Iris pigment epithelial cell (primary cell): ENCODE measurements at places on chromosomes 3 and 15.

DNA sequence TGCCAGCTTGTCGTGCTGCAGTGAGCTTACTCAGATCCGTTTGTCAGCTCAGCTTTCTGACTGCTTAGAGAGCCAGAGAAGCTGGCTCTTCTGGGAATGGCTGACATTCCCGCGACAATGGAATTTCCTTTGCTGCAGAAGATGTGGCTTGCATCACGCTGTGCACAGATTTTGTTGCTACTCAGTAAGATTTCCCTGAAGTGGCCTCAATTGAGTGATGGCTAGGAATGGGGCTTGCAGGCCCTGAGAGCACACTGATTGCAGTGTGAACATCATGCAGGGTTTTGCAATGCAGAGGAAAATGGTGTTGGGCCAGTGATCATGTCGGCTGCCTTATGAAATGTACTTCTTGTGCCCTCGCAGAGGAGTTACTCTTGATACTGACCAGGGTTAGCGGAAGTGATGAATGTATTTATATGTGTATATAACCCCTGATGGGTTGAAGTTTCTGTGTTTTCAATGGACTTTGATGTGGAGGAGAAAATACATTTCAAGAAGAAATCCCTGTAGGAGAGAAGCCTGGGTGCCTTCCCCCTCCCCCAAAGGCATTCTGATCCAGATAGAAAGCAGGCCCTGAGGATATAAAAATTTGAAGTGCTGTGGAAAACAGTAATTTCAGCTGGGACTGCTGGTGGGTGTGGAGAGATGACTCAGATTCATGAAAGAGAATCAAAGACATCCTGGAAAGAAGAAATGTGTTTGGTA is 102.5 kb upstream of the PDZRN3 start:
- DNase-seq: peak; percentile 68

DNA sequence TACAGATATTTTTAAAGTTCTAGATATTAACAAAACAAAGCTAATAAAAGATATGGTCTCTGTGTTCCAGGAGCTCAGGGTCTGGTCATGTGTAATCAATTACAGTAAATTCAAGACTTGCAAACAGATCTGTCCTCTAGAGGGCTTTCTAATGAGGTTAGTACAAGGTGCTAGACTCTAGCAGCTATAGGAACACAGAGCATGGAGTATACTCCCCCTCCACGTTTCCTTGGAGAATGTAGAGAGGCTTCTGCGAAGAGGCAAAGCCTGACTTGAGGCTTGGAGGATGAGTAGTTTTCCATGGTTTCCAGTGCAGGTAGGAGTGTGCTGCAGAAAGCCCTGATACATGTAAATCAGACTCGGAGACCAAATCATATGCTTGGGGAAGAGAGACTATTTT is 32.7 kb upstream of the DLG1 start:
- DNase-seq: no peak

GRCh38 chr3:56939834-56940233 is 120.6 kb upstream of the SPATA12 start:
- no peak for DNase-seq

- DNase-seq: peak; percentile 37
Measured at GRCh38 chr3:124467980-124468902, 262.0 kb upstream of the UMPS start.

DNA sequence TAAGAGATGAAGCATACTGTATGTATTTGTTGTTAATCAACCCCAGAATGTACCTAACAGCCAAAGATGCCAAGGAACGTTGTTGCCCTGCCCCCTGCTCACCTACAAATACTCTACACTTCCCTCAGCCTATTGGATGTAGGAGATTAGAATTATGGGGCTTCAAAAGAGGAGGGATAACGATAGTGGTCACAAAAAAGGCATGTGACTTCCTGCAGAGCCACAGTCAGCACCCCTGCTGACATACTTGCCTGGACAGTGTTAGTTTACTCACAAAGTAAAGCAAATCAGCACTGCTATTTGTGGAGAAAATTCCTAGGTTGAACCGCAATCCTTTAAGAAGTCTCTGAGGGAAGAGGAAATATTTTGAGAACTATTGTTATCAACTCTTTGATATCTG is 37.9 kb downstream of the PARP15 start:
- no peak for DNase-seq

DNA sequence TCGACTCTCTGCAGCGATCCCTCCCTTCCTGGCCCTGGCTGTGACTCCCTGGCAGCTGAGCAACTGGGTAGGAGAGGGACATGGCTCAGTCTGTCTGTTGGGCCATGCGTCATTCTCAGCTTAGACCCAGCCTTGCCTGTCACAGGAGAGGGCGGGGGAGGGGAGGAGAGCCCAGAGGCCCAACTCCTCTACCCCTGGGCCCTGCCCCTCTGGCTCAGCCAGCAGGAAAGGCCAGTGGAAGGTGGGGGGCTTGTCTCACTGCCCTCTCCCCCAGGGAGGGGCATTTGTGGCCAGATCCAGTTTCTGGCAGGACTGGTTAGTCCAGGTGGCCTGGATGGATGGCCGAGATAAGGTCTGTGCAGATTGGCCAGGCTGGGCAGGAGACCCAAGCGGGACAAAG is 31.6 kb downstream of the DNAJB8 start:
- DNase-seq: no peak

DNA sequence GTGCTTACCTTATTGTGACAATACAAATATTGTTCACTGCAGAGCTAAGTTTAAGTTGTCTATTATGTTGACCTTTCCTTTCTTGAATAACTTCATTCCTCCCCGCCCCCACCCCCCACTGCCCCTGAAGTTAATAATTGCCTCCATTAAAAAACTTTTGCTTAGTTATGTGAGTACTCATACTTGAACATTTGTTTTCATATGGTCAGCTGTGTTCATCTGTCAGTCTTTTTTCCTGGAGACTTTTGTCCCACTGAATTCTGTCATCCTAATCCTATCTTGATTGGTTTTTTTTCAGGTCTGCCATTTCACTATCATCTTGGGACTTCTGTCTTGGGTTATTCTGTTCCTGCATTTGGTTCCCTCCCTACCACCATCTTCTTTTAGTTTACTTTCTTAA is 8.5 kb downstream of the SLC25A36 start:
- no peak for DNase-seq

- no peak for DNase-seq
Measured at GRCh38 chr15:77533578-77534430, 98.9 kb downstream of the LINGO1 start.

GRCh38 chr3:128149650-128150049 is 3.6 kb upstream of the EEFSEC start:
- no peak for DNase-seq

DNA sequence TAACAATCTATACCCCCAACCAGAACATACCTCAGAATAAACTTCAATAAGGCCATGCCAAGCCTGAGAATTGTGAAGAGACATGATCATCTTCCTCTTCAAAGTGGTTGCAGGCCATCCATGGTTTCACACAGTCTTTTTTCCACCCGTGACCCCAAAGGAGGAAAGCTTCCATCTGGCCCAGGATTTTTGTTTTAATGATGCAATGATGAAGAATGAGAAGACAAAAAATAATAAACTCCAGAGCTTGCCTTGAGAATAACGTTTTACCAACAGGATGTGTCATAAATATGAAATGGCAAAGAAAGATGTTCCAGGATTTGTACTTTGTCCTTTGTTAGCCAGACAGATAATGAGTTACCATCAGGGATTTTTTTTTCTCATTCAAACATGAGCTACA is 201.9 kb downstream of the WNT5A start:
- no peak for DNase-seq

GRCh38 chr15:51313074-51313393 is 25.4 kb downstream of the CYP19A1 start:
- peak; percentile 27 for DNase-seq

DNA sequence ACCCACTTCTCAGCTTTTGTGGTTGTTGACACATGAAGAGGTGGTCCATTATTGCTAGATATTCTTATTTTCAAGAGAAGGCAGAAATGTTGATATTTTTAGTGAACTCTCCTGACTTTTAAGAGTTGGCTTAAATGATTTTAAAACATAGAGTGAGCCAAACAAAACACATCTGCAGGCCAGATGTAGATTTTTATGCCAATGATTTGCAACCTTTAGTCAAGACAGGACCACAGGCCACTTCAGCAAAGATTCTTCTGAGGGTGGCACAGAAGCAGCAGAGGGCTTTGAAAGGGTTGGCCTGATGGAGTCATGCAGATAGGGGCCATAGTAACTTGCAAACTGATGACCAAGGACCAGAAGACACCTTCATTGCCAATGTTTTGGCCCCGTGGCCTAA is 276.5 kb upstream of the P2RY1 start:
- no peak for DNase-seq

- DNase-seq: peak; percentile 79
Measured at GRCh38 chr3:107117922-107118536, 259.2 kb upstream of the CCDC54 start.

- DNase-seq: no peak
Measured at GRCh38 chr3:30951826-30952225, 57.4 kb upstream of the GADL1 start.

- no peak for DNase-seq
Measured at GRCh38 chr15:26670116-26670515, 102.8 kb downstream of the GABRB3 start.

GRCh38 chr3:42032693-42033349 is 58.3 kb upstream of the TRAK1 start:
- DNase-seq: peak; percentile 98

GRCh38 chr3:73558727-73559075 is 66.0 kb downstream of the PDZRN3 start:
- DNase-seq: no peak

DNA sequence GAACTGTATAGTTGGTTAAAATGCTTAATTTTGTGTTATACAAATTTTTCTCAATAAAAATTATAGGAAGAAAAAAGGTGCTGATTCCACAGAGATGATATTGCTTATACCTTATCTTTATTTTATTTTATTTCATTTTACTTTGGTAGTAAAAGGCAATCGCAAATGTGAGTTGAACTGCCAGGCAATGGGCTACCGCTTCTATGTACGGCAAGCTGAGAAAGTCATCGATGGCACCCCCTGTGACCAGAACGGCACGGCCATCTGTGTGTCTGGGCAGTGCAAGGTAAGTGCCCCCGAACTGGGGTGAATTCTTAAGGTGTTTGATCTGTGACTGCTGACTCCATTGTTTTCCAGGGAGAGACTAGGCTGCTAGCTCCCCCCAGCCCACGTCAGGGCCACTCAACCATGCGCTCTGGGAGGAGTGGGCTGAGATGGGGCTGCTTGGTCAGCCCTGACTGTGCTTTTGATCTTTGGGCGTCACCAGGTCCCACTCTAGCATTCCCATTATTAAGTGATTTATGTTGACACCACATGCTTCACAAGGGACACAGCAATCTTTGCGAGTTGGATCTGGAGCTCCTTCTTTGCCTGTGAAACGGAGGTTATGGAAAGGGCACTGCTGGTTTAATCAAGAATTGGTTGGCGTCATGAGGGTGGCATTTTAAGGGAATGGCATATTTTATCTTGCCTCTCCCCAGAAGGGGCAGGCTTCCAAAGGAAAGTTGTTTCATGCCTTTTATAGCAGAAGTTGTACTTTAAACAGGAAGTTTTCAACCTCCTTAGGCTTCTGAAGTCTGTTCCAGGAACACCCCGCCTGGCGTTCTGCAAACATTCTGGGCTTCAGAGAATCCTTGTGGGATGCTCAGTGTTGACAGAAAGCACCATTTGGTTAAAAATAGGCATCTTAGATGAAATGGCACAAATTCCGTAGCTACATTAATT is 296.5 kb downstream of the THSD4 start:
- peak; percentile 24 for DNase-seq

- DNase-seq: no peak
Measured at GRCh38 chr3:88311826-88312225, 162.1 kb downstream of the C3orf38 start.
